Adipocyte (in vitro differentiated cells): ENCODE measurements at places on chromosomes 3 and 15.

- DNase-seq: peak; percentile 33
Measured at GRCh38 chr15:76011627-76012551, at the start of gene NRG4. TSS of gene NRG4 (minus strand) at chr15:76012424. CDS start at chr15:76011230, 1,194 bp downstream.

GRCh38 chr3:134449951-134450350 is 35.8 kb downstream of the ANAPC13 start:
- DNase-seq: no peak

DNA sequence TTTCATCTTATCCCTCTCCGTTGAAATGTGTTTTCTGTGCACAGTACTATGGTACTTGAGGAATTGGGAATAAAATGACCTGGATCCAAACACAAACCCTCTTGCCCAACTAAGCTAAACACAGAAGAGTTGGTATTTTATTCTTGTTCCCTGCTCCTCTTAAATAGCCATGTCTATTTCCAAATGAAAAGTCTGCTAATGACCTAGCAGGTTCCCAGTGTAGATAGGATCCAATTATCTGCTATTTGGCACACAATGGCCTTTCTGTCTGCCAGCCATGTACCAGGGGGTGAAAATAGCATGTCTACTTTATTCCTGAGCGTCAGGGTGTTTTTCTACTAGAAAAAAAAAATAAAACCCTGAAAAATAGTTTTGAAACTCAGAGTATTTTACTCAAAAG is 657.0 kb upstream of the NAALADL2 start:
- no peak for DNase-seq

- DNase-seq: no peak
Measured at GRCh38 chr3:189790658-189791057, 159.5 kb downstream of the TP63 start.

DNA sequence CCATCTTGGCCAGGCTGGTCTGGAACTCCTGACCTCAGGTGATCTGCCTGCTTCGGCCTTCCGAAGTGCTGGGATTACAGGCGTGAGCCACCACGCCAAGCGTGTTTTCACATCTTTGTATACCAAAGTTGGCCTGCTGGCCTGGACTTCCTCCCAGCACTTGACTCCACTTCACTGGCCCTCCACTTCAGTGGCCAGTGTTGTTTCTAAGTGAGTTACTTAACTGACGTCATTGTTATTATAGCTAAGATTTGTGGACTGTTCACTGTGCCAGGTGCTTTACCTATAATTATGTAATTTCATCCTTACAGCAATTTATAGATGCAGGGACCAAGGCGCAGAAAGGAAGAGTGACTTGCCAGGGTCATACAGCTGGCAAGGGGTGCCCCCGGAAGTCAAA is 52.0 kb downstream of the HRH1 start:
- DNase-seq: no peak

- peak; percentile 89 for DNase-seq
Measured at GRCh38 chr15:67998599-67999133, 55.4 kb upstream of the PIAS1 start.

- DNase-seq: no peak
Measured at GRCh38 chr3:107410606-107411005, 33.4 kb downstream of the CCDC54 start.

DNA sequence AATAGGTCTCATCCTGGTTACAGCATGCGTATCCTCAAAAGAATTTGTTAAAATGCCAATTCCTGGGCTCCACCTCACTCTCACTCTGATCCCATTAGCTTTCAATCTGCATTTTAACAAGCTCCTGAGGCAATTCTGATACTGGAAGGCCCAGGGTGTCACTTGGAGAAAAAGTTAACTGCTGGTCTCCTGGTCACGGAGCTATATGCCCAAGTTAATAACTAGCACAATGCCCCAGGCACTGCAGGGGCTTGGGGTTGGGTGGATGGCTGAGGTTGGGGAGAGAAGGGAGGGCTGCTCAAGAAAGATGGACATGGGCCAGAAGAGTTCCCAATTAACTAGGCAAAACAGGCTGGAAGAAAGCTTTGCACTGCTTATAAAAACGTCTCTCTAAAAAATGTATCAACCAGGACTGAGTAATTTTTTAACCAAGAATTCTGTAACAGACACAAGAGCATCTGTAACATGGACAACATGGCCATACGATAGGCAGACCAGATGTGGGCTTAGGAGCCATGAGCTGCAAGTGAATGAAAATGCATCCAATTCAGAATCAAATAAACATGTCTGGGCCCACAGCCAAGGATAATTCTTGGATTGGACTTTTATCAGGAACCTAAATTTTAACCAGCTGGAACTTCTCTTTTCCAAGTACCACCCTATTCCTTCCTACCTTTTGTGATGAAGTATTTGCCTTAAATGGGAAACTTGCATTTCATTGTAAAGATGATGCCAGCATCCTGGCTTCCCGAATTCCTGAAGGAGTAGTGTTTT is 4.2 kb downstream of the IL17RD start:
- peak; percentile 72 for DNase-seq

DNA sequence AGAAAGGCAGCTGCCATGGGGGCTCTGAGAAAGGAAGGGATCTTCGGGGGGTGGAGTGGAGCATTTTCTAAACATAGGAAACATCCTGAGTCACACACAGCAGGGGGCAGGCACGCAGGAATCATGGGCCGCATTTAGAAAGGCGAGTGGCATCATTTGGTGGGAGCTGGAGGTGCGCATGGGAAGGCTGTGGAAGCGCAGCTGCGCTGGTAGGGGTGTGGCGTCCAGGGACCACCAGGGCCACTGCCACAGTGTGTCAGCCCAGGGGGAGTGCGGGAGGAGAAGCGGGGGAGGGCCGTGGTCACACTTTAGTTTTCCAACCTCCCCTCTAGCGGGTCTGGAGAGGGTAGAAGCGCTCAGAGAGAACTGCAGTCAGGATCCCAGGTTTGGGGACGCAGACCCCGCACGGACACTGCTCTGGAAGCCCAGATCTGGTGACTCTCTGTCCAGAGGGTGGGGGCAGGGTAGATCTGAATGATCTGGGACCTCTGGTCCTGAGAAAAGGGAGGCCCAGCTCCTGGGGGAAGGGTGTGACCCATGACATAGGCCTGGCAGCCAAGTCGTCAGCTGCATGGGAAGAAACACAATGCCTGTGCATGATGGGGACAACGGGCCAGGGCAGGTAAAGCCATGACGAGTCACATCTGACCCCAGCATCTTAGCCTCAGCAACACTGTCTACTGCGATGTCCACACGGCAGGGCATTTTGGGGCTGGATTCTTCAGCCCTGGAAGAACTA is 88.0 kb upstream of the IQSEC1 start:
- no peak for DNase-seq

DNA sequence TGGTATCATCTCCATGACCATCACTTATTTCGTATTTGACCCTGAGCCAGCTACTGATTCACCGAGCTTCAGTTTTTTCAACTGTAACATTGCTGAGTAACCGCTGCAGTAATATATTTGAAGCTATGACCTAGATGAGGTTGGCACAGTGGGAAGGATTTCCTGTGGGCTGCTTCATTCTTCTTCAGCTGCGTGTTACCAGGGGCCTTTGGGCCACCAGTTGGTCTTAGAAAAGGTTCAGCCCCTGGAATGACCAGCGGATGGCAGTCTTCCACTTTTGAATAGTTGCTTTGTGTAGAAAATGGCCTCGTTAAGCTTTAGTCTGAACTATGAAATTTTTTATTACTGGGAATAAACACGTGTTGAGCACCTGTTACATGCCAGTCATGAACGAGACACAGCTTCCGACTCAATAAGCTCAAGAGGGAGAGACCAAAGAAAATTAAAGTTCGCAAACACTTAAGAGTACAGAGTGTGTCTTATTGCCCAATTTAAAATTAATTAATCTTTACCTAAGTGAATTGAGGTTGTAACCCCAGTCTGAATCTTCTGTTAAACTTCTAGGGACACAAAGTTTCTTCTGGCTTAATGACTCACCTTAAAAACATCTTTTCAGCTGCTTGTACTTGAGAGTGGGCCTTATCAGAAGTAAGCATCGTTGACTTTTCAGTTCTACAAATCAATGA is 57.6 kb upstream of the NR2E3 start:
- DNase-seq: peak; percentile 83

- no peak for DNase-seq
Measured at GRCh38 chr15:45892182-45892581, 257.4 kb downstream of the SQOR start.

DNA sequence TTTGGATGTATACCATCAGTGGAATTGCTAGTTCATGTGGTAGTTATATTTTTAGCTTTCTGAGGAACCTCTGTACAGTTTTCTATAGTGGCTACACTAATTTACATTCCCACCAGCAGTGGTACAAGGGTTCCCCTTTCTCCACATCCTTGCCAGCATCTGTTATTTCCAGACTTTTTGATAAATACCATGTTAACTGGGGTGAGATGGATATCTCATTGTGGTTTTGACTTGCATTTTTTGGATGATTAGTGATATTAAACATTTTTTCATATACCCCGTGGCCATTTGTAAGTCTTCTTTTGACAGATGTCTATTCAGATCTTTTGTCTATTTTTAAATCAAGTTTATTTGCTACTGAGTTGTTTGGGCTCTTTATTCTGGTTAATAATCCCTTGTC is 455.6 kb upstream of the RARB start:
- no peak for DNase-seq

GRCh38 chr3:142963516-142964448 is at the start of gene PAQR9:
TSS of gene PAQR9 (minus strand) at chr3:142963674. CDS start at chr3:142963336, 338 bp downstream.
- DNase-seq: peak; percentile 63

DNA sequence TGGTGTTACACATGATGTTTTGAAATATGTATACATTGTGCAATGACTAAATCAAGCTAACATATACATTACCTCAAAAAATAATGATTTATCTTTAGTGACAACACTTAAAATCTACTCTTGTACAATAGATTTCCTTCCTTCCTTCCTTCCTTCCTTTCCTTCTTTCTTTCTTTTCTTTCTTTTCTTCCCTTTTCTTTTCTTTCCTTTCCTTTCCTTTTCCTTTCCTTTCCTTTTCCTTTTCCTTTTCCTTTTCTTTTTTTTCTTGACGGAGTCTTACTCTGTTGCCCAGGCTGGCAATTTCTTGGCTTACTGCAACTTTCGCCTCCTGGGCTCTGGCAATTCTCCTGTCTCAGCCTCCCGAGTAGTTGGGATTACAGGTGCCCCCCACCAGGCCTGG is 170.5 kb downstream of the NLGN1 start:
- no peak for DNase-seq

DNA sequence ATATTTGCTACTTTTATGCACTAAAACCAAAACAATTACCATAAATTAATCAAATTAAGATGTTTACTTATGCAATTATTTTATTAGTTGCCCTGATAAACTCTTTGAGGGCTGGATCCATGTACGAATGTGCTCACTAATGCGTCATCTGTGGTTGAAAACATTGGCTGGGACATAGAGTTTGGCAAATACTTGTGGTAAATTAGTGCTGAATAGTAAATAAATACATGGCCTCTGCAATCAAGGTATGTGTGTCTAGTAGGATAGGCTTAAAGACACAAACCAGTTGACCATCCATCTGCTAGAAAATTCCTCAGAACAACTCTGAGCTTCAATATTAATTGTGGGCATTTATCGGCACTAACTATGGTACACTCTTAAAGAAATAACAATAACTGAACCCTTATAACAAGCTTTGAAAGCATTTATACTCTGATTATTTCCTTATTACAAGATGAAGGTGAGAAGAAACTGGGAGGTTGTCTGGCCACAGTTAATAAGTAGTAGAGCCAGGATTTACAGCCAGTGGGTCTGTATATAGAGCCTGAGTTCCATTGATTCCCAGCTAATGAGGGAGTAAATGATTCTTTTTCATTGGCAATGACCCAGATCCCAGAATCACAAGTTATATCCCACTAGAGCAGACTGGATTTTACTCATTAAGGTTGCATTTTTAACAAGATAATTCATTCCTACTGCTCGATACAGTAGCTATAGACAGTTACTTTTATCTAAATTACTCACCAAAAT is 169.5 kb upstream of the CNTN6 start:
- no peak for DNase-seq

GRCh38 chr3:14633819-14634424 is 17.6 kb upstream of the CCDC174 start:
- DNase-seq: peak; percentile 48

DNA sequence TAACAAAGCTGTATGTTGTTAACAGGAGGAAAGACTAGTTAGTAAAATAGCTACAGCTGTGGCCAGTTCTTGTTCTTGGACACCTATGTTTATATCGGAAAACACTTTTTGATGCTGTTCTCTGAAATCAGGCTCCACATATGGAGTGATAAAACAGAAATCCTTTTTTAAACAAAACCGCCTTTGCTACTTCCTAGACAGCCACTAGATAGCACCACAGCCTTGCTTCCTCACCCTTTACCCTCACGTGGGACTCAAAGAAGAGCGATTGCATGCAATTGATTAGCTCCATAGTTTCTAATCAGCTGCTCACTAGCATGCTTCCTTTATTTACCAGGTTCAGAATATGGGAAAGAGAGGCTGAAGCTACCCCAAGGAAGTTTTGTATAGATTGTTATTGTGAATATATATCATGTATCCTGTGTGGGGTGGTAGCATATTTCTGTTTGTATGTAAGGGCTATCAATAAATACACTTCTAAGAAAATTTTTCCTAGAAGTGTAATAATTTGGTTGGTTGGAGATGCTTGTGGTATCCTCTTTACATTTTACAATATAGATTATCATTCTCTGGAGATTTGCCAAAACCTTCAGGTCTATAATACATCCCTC is 4.3 kb upstream of the MTFMT start:
- DNase-seq: peak; percentile 72

GRCh38 chr3:178088963-178089362 is 447.3 kb upstream of the KCNMB2 start:
- DNase-seq: no peak

GRCh38 chr3:128276577-128277183 is 123.4 kb downstream of the EEFSEC start:
- DNase-seq: no peak

DNA sequence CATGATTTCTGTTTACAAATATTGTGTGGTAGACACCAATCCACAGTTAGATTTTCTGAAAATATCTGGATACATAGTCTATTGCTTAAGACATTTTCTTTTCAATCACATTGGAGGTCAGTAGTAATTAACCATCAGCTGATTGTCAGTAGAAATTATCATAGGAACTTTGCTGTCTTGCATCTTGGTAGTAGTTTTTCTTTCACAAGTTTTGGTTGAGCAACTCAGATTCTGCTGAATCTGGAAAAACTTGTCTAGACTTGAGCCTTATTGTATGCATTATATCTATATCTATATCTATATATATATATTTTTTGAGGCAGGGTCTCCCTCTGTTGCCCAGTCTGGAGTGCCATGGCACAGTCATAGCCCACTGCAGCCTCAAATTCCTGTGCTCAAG is 4.0 kb downstream of the RAB11A start:
- DNase-seq: peak; percentile 39

DNA sequence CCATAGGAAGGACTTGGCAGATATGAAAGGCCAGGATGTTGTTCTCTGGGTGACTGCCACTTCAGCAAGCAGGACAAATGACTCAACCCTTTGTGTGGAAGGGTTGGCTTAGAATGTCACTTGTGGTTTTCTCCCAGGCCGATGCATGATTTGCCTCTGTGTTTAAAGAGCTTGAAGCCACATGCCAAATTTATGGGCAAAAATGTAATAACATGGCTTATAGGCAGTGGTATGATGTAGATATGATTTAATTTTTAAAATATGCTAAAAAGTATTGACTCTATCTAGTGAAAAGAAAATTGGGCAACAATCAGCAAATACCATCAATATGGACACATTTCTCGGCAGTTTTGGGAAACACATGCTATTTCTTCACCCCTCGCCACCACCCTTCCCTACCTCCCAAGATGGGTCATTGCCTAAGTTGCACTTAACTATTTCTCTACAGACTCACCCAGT is 114.6 kb downstream of the CYP19A1 start:
- DNase-seq: peak; percentile 80

- no peak for DNase-seq
Measured at GRCh38 chr3:47664519-47664918, 85.9 kb upstream of the CSPG5 start.

- peak; percentile 7 for DNase-seq
Measured at GRCh38 chr3:10228248-10228950, 19.9 kb upstream of the TATDN2 start.
